ENCODE measurements at places on chromosomes 7 and 10.

- H3K36me3 ChIP-seq: no peaks in the 10 kb centered on the region
- no peak overlapping the region for H3K4me3 ChIP-seq
- H3K27ac ChIP-seq: no peak overlapping the region
- no peaks in the 10 kb centered on the region for H3K4me1 ChIP-seq
Observed at GRCh38 chr10:114577133-114577532, 80.9 kb downstream of the ABLIM1 start.

DNA sequence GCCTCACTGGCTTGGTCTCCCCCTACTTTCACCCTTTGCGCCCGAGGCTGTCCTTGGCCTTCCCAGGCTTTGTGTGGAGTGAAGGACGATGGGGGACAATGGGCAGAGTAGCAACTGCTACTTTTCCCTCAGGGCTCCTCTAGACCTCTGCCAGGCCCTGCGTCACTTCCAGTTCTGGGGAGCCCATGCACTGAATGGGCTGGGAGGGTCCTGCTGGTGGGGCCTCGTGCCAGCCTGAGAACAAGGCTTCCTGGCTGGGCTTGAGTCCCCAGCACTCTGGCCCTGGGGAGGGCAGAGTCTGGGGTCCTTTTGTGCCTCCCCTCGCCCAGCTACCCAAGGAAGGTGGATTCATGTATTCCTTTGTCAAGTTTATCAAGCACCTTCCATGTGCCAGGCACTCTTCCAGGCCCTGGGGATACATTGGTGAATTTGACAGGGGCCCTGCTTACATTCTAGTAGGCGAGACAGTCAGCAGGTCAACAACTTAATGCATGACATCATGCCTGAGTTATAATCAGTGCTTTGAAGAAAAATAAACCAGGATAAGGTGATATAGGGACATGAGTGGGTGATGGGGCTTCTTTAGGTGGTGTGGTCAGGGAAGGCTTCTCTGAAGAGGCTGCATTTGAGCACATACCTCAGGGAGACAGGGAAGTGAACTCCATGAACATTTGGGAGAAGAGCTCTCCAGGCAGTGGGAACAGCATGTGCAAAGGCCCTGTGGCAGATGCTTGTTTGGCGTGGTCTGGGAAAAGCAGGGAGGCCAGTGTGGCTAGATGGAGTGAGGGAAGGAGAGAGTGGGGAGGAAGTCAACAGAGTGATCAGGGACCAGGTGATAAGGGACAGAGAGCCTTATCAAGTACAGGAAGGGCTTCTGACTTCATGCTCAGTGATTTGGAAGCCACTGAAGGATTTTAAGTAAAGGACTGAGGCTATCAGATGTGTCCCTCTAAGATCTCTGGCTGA, 14.1 kb downstream of the ZMIZ1 start:
- H3K27ac ChIP-seq: no peak overlapping the region
- no peaks in the 10 kb centered on the region for H3K36me3 ChIP-seq
- H3K4me3 ChIP-seq: no peak overlapping the region
- peaks cover 26% of the 10 kb centered on the region for H3K4me1 ChIP-seq
- no peak for DNase-seq

- DNase-seq: no peak
- H3K4me3 ChIP-seq: no peak overlapping the region
- H3K27ac ChIP-seq: no peak overlapping the region
- H3K4me1 ChIP-seq: peaks cover 1% of the 10 kb centered on the region
Observed at GRCh38 chr7:143233816-143234532, 12.1 kb downstream of the TAS2R40 start.

DNA sequence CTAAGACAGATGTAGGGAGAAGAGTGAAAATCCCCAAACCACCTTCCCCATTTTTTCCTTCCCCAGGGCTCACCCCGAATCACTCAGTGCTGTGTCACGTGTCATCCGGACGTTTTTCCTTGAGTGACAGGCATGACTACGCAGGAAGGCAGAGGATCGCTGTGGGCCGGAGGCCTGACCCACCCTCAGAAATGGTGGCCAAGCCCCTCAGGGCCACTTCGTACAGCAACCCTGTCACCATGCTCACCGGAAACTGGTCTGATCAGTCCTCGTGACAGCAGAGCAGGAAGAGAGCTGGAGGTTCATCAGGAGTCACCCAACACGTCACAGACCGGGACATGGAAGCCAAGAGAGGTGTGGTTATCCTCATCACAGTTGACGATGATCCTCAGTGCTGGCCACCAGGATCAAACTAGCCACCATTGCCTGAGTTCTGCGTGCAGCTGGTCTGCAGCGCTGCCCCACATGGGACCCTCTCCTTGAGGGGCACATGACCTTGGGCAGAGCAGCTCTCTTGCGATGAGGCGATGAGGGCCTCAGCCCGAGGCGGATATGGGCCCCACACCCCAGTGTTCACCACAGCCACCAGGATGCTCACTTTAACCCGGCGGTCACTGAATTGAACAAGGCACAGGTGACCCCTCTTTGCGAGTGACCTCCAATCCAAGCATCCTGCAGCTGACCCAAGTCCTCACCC, 99.3 kb upstream of the INSIG1 start:
- peaks cover 36% of the 10 kb centered on the region for H3K4me1 ChIP-seq
- no peak for DNase-seq
- peaks cover 35% of the 10 kb centered on the region for H3K36me3 ChIP-seq
- H3K27me3 ChIP-seq: no peaks in the 10 kb centered on the region
- H3K4me3 ChIP-seq: no peak overlapping the region

Data from activated T-helper 2 cell treated with anti-CD3 and anti-CD28 coated beads, Interferon-gamma antibody, Interleukin-2, Interleukin-4, amounts not matched to agents 10 μg/mL and 5 μg/mL and 100 μg/mL, durations not matched to agents 14 hours and 24 hours and 36 hours (primary cell).